Nucleus accumbens (tissue), 56 donors: ENCODE measurements at places on chromosomes 3 and 15.

DNA sequence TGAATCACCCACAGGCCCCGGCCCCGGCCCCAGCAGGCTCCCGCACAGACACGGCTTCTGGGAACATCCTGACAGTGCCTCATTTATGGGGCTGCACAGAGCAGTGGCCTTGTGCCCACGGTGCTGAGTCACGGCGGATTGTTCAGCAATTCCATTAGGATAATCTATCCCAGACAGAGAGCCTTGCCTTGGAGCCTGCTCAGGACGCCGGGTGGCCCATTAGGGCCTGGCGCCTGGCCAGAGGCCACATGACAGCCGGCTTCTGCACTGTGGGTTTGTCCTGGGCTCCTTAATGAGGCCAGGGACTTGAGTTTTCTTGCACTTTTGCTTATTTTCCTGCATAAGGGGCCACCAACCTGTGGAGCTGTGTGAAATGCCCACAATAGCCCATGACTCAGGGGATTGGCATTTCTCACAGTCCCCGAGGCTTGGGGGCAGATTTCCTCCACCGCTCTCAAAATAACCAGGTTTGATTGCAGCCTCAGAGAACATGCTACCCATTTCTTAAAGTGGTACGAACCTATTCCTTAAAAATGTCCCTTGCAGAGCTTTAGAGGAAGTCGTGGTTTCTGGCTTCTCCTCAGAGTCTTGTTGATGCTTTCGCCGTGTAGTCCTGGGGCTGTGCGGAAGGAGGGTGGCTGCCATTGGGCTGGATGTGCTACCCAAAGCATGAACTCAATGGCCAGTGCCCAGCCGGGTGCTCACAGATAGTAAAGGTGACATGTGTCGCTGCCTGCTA, 19.0 kb downstream of the SYNM start:
- peak; percentile 23 for DNase-seq

- DNase-seq = peak; percentile 92
Observed at GRCh38 chr3:101779047-101779821, at the start of gene NXPE3. NXPE3 (plus strand) TSS chr3:101779211; CDS start chr3:101785597, 6,386 bp downstream.

- no peak for DNase-seq
Observed at GRCh38 chr3:77618686-77619085, 578.8 kb downstream of the ROBO2 start.

DNA sequence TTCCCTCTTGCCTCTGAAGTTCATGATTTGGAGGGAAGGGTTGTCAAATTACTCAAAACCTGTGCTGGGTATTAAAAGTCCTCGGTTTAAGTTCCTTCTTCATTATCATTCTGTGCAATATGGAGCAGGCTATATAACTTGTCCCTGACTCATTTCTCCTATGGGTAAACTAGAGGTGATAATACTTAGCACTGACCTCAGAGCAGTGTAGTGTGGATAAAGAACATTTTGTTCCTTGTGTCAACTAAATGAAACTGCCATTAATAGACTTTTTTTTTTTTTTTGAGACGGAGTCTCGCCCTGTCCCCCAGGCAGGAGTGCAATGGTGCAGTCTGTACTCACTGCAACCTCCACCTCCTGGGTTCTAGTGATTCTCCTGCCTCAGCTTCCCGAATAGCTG, 2.2 kb upstream of the BBX start:
- DNase-seq = no peak
